ENCODE measurements at places on chromosomes 5 and 9.

DNA sequence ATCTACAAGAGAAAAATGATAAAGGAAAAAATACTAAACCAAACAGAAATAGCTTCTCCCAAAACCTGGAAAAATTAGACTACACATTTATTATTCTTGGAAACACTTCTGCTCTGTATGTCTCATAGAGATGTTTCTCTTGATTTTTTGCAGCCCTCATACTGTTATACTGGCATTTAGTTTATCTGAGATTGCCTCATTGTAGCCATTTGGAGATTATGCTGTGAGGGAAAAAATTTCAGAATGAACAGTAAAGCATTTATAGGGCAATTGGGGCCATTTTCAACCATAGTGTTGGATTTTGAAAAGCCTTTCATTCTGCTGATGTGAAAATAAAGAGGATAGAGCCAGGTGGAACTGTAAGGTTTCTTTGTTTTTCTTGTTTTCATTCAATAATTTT is 441.8 kb upstream of the RIOK2 start:
- DNase-seq, result no peak

GRCh38 chr5:78293851-78294247 is 649 bp downstream of the AP3B1 start:
- no peak for DNase-seq

- DNase-seq, result no peak
Measured at GRCh38 chr5:36635721-36636390, 29.4 kb downstream of the SLC1A3 start.

DNA sequence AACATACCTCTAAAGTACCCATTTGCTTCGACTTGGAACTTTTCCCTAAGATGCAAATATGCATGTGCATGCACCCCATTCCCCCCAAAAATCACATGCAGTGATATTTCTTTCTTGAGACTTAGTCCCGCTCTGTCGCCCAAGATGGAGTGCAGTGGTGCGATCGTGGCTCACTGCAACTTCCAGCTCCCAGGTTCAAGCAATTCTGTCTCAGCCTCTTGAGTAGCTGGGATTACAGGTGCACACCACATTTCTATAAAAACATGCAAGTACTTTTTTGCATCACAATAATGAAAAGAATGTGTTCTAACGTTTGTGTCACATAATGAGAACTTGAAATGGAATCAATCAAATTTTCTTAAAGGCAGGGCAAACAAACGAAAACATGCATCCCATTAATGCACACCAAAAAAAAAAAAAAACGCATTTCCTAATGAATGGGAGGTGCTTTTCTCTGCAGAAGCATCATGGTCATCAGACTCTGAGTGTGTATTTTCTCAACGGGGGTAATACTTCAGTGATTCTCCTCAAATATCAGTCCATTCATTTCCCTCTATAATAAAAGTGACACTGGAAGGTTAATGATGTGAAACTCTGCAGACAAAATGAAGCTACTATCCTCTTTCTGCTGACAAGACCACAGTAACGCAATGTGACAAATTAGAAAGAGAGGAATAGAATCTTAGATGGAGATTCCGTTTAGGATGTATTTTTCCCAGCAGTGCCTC is 389.4 kb downstream of the CTNND2 start:
- no peak for DNase-seq

GRCh38 chr9:82761027-82761426 is 301.9 kb downstream of the RASEF start:
- DNase-seq, result no peak

GRCh38 chr5:54519509-54519876 is 1.9 kb downstream of the SNX18 start:
- no peak for DNase-seq

DNA sequence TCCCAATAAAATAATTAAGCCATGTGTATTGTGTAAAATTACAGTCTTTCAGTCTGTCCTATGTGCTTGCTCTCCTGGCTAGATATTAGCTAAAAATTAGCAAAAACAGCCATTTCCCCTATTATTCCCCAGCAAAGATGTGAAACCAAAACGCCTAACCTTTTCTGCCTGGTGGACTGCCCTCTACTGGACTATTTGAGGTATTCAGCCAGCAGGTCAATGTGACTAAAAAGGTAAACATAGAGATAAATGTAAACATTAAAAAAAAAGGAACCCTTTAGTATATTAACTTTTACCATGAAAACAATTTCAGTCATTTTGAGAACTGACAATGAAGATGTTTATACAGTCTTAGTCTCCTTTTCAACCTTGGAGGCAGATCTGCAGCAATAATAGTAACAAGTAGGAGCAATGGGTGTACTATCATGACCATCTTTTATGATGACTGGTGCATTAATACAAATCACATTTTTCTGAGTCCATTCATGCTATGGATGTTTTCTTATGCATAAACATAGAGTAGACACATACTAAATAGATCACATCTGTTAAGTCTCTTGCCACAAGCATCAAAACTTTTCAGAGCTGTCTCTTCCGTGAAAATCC is 10.1 kb downstream of the ATG12 start:
- DNase-seq, result no peak
